ENCODE measurements at places on chromosomes 6 and 20. TPM values are rescaled to one million over a fixed set of nuclear protein-coding genes. Genes with fewer than 3 reads are reported as not detected.

DNA sequence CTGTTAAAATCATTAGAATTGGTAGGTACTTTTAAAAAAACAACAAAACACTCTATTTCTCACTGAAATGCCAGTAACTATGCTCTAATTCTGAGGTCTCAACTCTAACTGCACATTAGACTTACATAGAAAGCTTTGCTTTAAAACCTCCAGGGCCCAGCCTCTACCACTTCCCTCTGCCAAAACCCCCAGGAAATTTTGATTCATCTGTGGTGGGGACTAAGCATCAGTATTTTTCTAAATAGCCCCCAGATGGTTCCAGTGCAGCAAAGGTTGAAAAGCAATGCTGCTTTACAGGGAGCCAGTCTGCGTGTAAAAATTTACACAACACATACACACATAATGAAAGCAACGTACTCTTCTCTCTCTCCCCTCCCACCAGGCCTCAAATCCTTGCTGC lies 3.8 kb downstream of the TBC1D32 start:
- no peak for DNase-seq

GRCh38 chr6:150368762-150369161 lies at the start of gene IYD:
Gene IYD, plus strand, starts transcription at chr6:150369012. Its CDS starts 20 bp downstream, at chr6:150369032.
- peak; percentile 27 for DNase-seq

DNA sequence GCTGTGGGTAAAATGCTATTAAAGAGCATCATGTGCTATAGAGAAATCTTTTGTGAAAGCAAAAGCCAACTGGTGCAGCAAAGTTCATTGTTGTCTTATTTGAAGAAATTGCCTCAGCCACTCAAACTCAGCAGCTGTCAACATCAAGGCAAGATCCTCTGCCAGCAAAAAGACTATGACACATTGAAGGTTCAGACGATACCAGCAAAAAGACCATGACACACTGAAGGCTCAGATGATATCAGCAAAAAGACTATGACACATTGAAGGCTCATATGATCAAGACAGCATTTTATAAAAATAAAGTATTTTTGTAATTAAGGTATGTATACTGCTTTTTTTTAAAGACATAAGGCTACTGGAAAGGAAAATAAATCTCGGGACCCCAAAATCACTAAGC lies 118.4 kb upstream of the RUNX2 start:
- DNase-seq = no peak

DNA sequence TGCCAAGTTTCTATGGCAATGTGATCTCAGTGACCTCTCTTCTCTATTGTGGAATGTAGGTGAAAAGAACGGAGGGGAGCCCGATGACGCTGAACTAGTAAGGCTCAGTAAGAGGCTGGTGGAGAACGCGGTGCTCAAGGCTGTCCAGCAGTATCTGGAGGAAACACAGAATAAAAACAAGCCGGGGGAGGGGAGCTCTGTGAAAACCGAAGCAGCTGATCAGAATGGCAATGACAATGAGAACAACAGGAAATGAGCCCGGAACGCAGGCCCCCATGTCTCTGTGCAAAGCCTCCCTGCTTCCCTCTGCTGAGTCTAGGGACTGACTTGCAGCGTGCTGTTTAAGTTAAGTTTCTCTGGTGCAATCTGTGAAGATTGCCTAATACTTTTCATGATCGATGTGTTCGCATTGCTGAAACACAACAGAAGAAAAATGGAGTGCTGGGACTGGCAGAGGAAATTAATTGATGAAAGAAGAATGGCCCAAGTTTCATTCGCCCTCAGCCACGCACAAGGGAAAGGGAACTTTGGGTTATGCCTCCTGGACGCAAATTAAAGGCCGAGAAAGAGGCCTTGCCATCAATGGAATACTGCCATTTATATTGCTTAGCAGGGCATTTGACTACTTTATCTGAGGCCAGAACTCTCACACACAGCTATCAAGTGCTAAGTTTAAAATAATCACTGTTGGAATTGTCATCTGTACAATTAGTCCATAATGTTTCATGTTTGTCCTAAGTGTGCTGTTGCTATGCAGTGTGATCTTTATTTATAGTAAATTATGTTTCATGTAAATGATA lies 146.4 kb downstream of the AKAP7 start:
- no peak for DNase-seq

DNA sequence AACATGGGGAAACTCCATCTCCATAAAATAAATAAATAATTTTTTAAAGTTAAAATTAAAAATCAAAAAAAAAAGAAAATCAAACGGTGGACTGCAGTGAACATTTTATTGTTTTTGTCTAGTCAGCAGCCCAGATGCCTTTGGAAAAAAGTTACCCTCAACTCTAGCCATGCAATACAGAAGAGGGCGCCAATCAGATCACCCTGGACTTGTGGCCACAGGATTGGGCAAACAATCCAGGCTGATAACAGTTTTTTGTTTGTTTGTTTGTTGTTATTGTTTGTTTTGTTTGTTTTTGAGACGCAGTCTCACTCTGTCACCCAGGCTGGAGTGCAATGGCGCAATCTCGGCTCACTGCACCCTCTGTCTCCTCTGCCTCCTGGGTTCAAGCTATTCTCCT lies 30.5 kb upstream of the NELFCD start:
- no peak for DNase-seq

- no peak for DNase-seq
Observed at GRCh38 chr20:10962937-10963336, 289.1 kb upstream of the JAG1 start.

- DNase-seq = no peak
Observed at GRCh38 chr6:18527836-18528743, 140.9 kb downstream of the RNF144B start.

GRCh38 chr6:129695373-129696027 lies 14.5 kb downstream of the ARHGAP18 start:
- no peak for DNase-seq

DNA sequence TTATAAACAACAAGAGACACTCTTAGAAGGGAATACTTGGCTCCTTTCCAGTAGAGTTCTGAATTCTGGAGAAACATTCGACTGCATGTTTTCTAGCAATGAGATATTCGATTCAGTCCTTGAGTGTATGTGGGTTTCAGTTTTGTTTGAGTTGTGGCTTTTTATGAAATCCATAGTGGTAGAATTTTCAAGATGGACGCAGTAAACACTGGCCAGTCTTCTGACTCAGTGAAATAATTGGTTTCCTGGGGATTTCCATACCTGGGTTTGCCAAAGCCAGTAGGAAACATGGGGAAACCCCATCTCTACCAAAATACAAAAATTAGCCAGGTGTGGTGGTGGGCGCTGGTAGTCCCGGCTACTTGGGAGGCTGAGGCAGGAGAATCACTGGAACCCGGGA lies 273.5 kb upstream of the PLCB4 start:
- DNase-seq = no peak

- DNase-seq = no peak
Observed at GRCh38 chr6:71531006-71531405, 242.4 kb downstream of the OGFRL1 start.

GRCh38 chr6:106609699-106610098 lies 19.6 kb downstream of the RTN4IP1 start:
- no peak for DNase-seq

- DNase-seq = no peak
Observed at GRCh38 chr20:49477200-49477599, 5.3 kb downstream of the KCNB1 start.

- DNase-seq = no peak
Observed at GRCh38 chr6:89120371-89120770, 2.5 kb upstream of the SRSF12 start.

DNA sequence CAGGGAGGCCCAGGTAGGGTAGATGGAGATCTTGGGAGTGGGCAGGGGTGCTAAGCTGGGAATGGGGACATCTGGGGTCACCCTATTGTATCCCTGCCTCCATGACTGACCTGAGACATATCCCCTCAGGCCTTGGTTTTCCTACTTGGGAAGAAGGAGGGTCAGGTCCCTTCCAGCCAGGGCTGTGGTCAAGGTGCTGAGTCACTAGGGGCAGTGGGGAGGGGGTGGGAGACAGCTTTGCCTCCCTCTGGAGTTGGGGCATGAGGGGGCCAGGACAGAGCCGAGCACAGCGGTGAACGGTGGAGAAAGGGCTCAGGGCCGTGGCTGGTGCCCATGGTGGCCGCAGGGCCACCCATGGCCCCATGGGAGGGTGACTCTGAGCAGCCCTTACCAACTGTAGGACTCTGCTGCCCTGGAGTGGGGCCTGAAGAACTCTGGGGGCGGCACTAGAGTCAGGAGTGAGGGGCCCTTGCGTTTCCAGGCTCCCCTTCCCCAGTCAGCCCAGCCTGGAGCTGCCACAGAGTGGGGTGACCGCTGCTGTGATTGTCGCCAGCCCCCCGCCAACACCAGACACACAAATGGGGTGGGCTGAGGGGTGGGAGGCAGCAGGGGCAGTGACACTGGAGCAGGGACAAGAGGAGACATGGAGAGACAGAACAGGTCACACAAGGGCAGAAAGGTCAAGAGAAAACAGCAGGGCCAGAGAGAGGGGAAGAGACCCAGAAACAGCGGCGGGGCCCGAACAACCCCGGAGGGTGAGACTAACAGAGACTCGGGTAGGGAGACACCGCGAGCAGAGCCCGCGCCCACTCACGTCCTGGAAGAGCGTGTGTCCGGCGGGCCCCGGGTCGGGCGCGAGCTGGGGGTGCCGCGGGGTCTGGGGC lies 576 bp downstream of the NECAB3 start:
- no peak for DNase-seq

- no peak for DNase-seq
Observed at GRCh38 chr6:108983151-108983550, 111.5 kb downstream of the SESN1 start.

Gene TAAR1
- not detected for total RNA-seq

Gene UNC5CL
- 0.76 TPM for total RNA-seq

Gene HLA-DOA
- total RNA-seq = not detected

Gene SLC13A3
- total RNA-seq = 2.1 TPM

Gene CLPSL2
- not detected for total RNA-seq

Gene SSTR4
- not detected for total RNA-seq

All from osteocyte (in vitro differentiated cells).